CD4-positive, alpha-beta T cell treated with Interleukin-4 for 1 hour (primary cell): ENCODE measurements at places on chromosomes 7 and 10.
A peak's percentile ranks its signal among the peaks of the same experiment; 100 is the strongest.

DNA sequence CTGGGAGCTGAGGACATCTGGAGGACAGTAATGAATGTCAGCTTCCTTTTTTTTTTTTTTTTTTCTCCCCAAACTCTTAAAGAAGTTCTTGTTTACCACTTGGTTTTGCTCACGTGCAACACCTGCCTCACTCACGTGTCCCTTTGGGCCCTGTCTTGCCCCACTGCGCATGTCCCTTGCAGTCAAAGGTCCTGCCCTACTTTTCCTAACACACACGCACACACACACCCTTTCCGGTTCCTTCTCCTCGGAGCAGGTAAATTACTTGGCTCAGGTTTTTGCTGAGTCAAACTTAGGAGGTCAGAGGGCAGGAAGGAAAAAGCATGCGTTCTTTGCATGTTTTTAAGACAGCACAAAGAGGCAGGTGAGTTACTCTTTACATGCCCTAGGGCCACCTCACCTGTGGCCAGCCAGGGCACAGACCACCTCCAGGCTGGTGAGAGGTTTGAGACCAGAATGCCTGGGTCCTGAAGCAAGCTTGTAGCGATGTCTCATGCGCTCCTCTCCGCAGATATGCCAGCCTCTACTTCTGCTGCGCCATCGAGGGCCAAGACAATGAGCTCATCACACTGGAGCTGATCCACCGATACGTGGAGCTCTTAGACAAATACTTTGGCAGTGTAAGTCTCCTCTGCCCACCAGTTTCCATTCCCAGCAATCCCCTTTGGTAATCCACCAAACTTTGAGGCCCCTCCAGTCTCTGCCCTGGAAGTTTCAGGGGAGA, 2.8 kb downstream of the AP1S1 start:
- DNase-seq, result no peak

DNA sequence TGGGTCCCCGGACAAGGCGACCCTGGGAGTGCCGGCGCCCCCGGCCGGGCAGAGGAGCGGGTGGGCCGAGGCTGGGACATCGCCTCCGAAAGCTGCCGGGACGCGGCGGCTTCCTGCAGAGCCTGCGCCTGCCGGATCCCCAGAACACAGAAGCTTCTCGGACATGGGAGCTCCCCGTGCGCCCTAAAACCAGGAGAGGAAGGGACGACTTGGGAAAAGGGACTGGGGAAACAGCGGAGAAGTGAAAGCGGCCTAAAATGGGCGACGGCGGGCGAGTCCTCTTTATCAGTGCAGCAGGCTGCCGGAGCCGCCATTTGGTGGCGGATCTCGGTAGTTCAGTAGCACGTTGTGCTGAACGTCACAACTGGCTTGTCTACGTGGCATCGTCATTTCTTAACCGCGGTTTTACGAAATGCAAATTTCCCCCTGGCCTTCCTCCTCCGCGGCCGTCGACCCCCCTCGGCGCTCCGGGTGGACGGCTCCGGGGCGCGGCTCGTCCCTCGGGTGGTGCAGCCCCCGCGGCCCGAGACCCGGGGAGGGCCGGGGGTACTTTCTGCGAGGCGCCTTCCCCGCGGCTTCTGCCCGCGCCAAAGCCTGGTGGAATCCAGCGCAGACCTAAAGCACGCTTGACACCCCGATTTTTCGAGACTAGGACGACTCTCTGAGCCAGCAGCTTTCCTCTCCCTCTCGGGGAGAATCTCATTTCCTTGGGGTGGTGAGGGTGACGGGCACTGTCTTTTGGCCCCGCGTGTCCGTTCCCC, 9.9 kb upstream of the SPAG6 start:
- DNase-seq, result peak; percentile 86

DNA sequence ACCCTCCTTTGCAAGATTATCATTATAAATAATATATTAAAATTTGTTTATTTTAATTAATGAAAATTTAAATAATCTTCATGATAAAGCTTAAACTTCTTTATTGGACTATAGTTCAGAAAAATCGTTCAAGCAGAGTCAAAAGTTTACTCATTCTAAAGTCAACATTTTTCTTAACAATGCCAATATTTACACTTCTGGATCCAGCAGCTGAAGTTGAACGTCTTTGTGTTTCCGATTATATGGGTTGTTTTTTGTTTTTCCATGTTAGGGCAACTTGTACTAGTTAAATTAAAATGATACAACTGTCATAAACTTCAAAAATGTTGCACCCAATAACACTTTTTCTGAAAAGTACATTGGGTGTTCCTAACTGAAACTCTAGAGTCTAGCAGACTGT, 43.8 kb downstream of the GRB10 start:
- no peak for DNase-seq

- DNase-seq, result no peak
These were observed 236.4 kb upstream of the GPR26 start for GRCh38 chr10:123429706-123430221.

GRCh38 chr10:117226813-117227451, 14.0 kb upstream of the SLC18A2 start:
- peak; percentile 7 for DNase-seq
